ENCODE measurements at places on chromosomes 3 and 15. TPM values are rescaled to one million over a fixed set of nuclear protein-coding genes. Genes with fewer than 3 reads are reported as not detected.

DNA sequence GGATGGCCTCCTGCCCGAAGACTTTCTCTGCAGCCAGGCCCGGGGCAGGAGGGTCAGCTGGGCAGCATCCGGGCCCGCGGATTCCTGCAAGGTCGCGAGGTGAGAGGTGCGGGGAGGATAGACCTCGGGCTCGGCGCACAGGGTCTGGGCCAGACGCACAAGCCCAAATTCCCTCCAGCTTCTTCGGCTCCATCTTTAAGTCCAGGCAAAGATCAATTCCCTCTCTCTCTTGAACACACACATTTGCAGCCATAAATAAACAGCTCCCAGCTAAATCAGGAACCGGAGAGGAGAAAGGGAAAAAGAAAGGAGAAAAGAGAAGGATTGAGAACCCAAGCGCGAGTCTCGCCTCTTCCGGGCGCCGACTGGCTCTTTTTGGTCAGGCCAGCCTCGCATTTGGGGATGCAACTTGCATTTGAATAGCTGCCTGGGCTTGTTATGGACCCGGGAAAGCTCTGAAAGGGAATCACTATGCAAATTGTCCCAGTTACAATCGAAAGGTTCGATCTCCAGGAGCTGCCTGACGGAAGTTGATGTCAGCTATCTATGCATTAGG lies 14.5 kb upstream of the ONECUT1 start:
- no peak for DNase-seq

DNA sequence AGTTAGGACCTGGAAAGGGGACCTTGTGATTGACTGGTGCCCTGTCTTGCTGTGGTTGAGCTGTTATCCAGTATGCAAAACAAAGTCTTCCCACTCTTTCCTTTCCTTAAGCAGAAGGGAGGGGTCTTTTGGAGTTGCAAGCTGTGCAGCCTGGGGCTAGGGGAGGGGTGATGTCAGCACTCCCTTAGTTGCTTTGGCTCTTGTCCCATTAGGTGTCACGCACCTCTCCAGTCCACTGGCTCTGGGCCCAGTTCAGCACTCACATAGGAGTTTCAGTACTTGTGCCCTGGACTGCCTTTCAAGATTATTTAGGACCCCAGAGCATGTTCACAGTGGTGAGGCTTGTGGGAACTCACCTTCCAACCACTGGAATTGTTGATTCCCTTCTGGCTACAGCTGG lies 238.5 kb downstream of the DOCK3 start:
- peak; percentile 51 for DNase-seq

GRCh38 chr15:98854496-98854895 lies 153.1 kb downstream of the PGPEP1L start:
- DNase-seq, result no peak

The KLHL6 gene
- 0.46 TPM for polyA plus RNA-seq

The CAMKV gene
- polyA plus RNA-seq, result not detected

GRCh38 chr3:58572013-58572633 lies 5.1 kb downstream of the FAM107A start:
- DNase-seq, result no peak

GRCh38 chr15:100925480-100925879 lies 6.3 kb downstream of the LRRK1 start:
- DNase-seq, result no peak

The GOLGA6C gene
- not detected for polyA plus RNA-seq

GRCh38 chr3:28265641-28266040 lies 24.2 kb downstream of the CMC1 start:
- no peak for DNase-seq

DNA sequence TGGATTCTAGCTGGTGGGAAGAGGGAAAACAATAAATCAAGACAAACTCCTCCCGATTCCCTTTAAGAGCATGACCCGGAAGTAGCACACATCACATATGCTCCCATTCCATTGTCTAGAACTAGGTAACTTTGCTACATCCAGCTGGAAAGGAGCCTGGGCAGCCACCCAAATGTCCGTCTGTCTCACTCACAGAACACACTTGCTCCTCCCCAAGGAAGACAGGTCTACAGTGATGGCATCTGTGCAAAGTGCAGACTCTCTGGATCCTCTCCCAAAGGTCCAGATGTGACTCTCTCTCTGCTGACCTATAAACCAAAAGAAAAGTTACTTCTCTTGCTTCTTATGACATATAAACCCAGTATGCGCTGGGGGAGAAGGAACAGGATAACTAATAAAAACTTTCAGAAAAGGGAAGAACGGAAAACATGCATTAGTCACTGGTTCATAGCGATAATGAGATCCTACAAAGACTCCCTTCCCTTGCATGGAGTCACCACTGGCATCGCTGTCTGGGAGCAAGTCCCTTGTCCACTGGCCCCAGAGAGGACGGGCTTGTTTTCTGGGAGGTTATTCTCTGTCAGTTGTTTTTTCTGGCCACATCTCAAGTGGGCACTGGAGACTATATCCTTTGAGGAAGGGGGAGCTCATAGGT lies 29.8 kb upstream of the EPHB3 start:
- no peak for DNase-seq

- no peak for DNase-seq
These were observed 440.5 kb downstream of the NTRK3 start for GRCh38 chr15:87816016-87816415.

DNA sequence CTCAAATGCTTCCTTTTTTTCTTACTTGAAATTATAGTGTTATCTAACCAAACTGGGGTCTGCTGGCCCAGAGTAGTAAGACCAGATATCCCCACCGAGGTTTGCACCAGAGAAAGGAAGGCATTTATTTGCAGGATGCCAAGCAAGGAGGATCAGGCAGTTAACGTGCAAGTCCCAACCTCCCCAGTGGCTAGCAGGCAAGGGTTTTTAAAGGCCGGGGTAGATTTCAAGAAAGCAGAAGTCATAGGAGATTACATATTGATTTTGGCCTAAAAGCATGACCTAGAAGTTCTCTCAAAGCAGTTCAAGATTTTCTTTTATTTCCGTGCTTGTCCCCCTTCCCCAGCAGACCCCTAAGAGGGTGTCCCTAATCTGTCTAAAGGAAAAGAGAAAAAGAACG lies 32.8 kb upstream of the STRIT1 start:
- DNase-seq, result no peak

DNA sequence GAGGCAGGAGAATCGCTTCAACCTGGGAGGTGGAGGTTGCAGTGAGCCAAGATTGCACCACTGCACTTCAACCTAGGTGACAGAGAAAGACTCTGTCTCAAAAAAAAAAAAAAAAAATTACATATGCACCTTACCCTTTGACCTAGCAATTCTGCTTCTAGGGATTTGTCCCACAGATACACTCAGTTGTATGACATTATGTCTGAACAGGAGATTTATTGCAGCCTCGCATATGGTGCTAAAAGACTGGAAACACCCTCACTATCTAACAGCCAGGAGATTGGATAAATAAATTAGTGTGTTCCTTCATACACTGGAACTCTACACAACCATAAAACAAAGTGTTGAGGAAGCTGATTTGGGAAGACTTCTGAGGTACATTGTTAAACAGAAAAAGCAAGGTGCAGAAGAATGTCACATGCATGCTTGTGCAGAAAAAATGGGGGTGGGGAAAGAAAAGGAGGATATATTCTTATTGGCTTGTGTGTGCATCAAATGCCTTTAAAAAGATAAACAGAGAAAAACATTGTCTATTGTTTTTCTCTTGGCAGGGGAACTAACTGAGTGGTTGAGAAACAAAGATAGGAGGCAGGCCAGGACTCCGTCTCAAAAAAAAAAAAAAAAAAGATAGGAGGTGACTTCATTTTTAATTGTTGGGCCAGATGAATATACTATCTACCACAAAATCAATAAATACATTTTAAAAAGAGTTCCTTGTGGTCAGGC lies 30.9 kb downstream of the PPCDC start:
- DNase-seq, result no peak

DNA sequence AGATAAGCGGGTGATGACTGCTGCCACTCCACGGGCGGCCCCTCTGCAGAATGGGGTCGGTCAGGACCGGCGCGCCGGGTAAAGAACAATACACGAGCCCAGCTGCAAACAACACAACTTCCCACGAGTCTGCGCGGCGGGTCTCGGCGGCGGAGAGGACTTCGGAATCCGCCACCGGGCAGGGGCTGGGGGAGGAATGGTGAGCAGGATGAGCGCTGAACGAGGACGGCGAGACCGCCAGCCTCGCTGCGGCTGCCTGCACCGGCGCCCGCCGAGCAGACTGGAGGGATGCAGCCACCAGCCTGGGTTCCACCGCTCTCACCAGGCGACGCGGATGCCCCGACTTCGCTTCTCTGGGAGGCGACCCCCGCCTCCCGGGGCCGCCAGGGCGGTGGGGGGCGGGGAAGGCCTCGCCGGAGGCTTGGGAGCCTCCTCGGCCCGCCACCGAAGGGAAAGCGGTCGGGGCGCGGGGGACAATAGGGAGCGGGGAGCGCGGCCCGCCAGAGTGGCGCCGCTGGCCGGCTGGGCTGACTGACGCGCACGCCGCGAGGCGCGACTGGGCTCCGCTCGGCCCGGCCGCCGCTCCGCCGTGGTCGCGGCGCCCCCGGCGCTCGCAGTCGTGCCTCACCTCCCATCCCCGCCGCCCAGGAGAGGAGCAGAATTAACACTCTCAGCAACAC lies 515 bp downstream of the ADAM10 start:
- DNase-seq, result peak; percentile 65

The TEX55 gene
- polyA plus RNA-seq, result not detected

The POC1A gene
- 3.0 TPM for polyA plus RNA-seq

- DNase-seq, result no peak
These were observed 70.9 kb upstream of the RGMA start for GRCh38 chr15:93159930-93160329.

GRCh38 chr15:77243716-77244401 lies 172.9 kb upstream of the TSPAN3 start:
- no peak for DNase-seq

The MKRN3 gene
- polyA plus RNA-seq, result 0.11 TPM

GRCh38 chr15:67164811-67165253 lies 89.6 kb downstream of the AAGAB start:
- DNase-seq, result no peak

The DAZL gene
- polyA plus RNA-seq, result not detected

- no peak for DNase-seq
These were observed 89.5 kb downstream of the ZMAT3 start for GRCh38 chr3:178982137-178982536.

DNA sequence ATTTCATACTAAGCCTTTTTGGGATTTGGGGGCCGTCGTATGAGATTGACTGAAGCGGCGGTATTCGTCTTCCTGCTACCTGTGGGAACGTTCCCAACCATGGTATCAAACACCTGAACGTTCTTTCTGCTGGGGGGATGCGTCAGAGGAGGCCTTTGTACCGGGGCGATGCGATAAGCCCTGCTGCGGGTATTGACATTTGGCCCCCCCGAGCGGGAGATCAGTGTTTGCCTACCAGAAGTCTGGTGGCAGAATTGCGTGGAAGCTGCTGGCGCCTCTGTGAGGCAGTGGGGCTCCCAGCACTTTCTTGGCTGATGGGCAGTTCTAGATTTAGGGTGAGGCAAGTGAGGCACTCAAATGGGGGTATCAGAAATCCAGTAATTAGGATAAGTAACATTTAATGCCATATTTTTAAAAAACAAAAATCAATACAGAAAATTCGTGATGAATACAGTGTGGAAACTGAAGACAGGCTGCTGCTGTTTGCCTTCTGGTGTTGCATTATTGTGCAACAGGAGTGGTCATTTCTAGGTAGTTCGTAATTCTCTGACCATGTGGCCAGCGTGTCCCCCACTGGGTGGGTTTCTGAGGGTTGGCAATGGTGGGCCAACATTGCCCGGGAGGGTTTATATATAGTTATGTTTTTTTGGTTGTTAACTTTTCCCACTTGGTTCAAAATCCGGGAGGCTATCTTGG lies 12.7 kb downstream of the TRPM1 start:
- DNase-seq, result no peak

The C3orf38 gene
- 4.3 TPM for polyA plus RNA-seq

DNA sequence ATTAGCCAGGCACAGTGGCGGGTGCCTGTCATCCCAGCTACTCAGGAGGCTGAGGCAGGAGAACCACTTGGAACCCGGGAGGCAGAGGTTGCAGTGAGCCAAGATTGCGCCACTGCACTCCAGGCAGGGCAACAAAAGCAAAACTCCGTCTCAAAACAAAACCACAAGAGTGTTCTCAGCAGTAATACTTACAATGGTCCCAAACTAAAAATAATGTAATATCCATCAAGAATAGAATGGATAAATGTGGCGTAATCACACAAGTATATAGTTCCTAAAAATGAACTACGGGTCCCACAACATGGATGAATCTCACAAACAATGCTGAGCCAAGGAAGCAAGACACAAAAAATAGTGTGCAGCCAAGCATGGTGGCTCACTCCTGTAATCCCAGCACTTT lies 39.2 kb downstream of the STAG1 start:
- DNase-seq, result no peak

The SRGAP3 gene
- polyA plus RNA-seq, result 5.5 TPM

DNA sequence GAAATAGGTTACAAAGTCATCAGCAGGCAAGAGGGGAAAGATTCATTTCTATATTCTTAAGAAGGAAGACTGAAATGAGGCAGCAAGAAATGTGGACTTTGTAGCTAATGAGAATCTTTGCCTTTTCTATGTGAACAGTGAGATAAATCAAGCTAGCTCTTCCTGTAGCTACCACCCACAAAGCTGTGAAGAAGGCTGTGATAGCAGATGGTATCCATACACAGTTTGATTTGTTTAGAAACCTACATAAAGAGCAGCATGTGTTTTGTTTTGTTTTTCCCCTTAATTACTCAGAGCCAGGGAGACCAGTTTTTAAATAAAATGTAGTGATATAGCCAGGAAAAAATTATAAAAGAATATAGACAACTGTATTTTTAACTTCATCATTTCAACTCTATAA lies 45.5 kb downstream of the TEX9 start:
- DNase-seq, result no peak

The CLDN18 gene
- polyA plus RNA-seq, result 0.01 TPM

The RTP1 gene
- polyA plus RNA-seq, result not detected

The PTPN23 gene
- 11.0 TPM for polyA plus RNA-seq

The CNTN3 gene
- 2.7 TPM for polyA plus RNA-seq

GRCh38 chr3:33174095-33174494 lies 44.5 kb downstream of the SUSD5 start:
- DNase-seq, result no peak

DNA sequence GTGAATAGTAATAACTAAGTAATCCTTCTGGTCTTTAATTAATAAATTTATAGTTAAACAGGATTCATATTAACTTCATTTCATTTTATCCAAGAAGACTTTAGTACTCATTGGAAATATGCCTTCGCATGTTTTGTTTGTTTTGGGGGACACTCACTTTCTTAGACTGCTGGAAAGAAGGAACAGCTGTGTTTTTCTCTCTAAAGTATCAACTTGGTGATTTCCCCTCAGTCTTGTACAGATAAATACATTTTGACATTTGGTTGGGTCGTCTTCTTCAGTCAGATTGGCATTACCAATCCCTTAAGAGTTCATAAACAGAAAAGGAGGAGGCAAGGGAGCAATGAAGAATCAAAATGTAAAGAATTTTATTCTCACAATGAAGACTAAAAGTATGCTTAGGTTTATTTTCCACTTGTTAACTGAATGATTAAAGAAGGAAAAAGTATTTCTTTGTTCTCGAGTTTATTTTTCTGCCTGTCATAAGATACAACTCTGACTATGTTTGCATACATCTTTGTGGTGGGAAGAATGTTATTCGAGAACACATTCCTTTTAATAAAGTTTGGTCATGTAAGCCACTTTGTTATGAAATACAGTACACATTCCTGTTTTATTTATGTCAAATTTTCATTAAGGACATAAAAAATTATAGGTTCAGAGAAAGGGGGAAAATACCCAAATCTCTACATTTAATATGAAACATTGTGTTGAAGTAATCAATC lies 140.2 kb downstream of the GMNC start:
- DNase-seq, result no peak

The TP63 gene
- polyA plus RNA-seq, result 0.11 TPM

The NUP210 gene
- 1.5 TPM for polyA plus RNA-seq

GRCh38 chr3:172262991-172263608 lies 185.2 kb downstream of the GHSR start:
- DNase-seq, result no peak

- DNase-seq, result no peak
These were observed 80.6 kb downstream of the PLD1 start for GRCh38 chr3:171729452-171730334.
